ENCODE measurements at places on chromosomes 5 and 9. TPM values are rescaled to one million over a fixed set of nuclear protein-coding genes. Genes with fewer than 3 reads are reported as not detected.

GRCh38 chr5:63554191-63554590 lies 408.1 kb downstream of the HTR1A start:
- no peak for DNase-seq
- no peaks in the 10 kb centered on the region for H3K4me1 ChIP-seq
- H3K4me3 ChIP-seq: no peak overlapping the region
- H3K27me3 ChIP-seq: no peaks in the 10 kb centered on the region
- H3K27ac ChIP-seq: no peak overlapping the region
- H3K36me3 ChIP-seq: no peaks in the 10 kb centered on the region

NAA35 gene
- total RNA-seq: 19.8 TPM

TSSK1B gene
- not detected for total RNA-seq

GRCh38 chr5:73947906-73948640 lies 322.1 kb downstream of the ARHGEF28 start:
- no peak for DNase-seq
- no peaks in the 10 kb centered on the region for H3K36me3 ChIP-seq
- peaks cover 2% of the 10 kb centered on the region for H3K27me3 ChIP-seq
- H3K4me3 ChIP-seq: no peak overlapping the region
- H3K27ac ChIP-seq: no peak overlapping the region

GRCh38 chr9:97895695-97896332 lies 26.5 kb downstream of the TRMO start:
- no peak overlapping the region for H3K4me3 ChIP-seq
- no peak overlapping the region for H3K27ac ChIP-seq
- DNase-seq: no peak
- H3K4me1 ChIP-seq: peaks cover 8% of the 10 kb centered on the region
- peaks cover 9% of the 10 kb centered on the region for H3K36me3 ChIP-seq
- no peaks in the 10 kb centered on the region for H3K27me3 ChIP-seq

GRCh38 chr5:123450640-123451039 lies 27.4 kb upstream of the CEP120 start:
- DNase-seq: no peak
- no peaks in the 10 kb centered on the region for H3K36me3 ChIP-seq
- H3K4me3 ChIP-seq: no peak overlapping the region
- H3K4me1 ChIP-seq: no peaks in the 10 kb centered on the region
- no peaks in the 10 kb centered on the region for H3K27me3 ChIP-seq

DNA sequence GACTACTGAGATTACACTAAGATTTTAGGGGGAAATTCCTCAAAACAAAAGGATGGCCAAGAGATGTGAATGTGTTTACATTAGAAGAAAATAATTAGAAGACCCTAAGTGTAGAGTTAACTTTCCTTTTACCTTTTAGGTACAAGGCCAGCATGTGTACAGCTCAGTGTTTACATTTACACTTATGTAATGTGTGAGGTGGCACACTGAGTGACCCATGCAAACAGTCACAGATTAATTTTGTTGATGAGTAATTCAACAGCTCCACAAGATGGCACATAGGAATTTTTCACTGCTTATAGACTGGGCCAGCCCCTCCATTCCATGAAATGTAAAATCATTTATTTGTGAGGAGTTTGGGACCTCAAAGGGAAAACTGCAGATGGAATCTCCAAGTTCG lies 90.1 kb upstream of the SLC12A2 start:
- H3K4me3 ChIP-seq: no peak overlapping the region
- no peak for DNase-seq
- no peaks in the 10 kb centered on the region for H3K27me3 ChIP-seq

GRCh38 chr5:178363501-178364325 lies 131.1 kb upstream of the PHYKPL start:
- DNase-seq: no peak
- H3K27me3 ChIP-seq: no peaks in the 10 kb centered on the region
- no peaks in the 10 kb centered on the region for H3K4me1 ChIP-seq

DNA sequence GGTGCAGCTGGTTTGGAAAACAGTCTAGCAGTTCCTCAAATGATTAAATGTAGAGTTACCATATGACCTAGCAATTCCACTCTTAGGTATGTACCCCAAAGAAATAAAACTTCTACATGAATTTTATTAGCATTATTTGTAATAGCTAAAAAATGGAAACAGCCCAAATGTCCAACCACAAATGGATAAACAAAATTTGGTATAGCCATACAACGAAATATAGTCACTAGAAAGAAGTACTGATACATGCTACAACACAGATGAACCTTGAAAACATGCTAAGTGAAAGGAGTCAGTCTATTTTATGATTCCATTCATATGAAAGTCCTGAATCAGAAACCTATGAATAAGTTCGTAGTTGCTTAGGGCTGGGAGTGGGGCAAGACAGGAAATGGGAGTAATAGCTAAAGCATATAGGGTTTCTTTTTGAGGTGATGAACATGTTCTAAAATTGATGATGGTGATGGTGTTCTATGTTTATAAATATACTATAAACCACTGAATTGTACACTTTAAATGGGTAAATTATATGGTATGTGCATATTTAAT lies 6.3 kb downstream of the GDF9 start:
- no peaks in the 10 kb centered on the region for H3K27me3 ChIP-seq
- H3K4me3 ChIP-seq: no peak overlapping the region
- H3K36me3 ChIP-seq: no peaks in the 10 kb centered on the region
- H3K4me1 ChIP-seq: no peaks in the 10 kb centered on the region
- no peak for DNase-seq

DNA sequence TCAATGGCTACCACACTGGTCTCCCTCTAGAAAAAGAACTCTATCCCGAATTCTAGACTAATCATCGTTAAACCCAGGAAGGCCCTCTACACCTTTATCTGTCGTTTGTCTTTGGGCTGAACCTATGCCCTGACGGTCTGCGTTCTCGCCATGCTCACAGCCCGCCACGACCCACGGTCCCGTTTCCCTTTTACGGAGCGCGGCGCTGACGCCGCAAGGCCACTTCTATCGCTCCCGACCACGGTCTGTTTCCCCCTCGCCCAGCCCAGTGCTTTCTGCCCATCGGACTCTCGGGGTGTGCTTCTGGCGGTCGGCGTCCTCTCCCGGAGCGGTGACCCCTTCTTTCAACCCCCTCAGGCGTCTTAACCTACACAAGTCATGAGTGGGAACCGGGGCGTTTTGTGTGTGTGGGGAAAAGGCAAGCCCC lies 974 bp downstream of the C9orf40 start:
- no peak overlapping the region for H3K27ac ChIP-seq
- DNase-seq: peak; percentile 12
- peaks cover 16% of the 10 kb centered on the region for H3K4me1 ChIP-seq
- peak overlapping the region; percentile 92 for H3K4me3 ChIP-seq

GRCh38 chr9:113946496-113947115 lies 70.5 kb downstream of the ZNF618 start:
- H3K27me3 ChIP-seq: no peaks in the 10 kb centered on the region
- no peak overlapping the region for H3K4me3 ChIP-seq
- no peaks in the 10 kb centered on the region for H3K4me1 ChIP-seq

FLT4 gene
- total RNA-seq: 2.5 TPM

DNA sequence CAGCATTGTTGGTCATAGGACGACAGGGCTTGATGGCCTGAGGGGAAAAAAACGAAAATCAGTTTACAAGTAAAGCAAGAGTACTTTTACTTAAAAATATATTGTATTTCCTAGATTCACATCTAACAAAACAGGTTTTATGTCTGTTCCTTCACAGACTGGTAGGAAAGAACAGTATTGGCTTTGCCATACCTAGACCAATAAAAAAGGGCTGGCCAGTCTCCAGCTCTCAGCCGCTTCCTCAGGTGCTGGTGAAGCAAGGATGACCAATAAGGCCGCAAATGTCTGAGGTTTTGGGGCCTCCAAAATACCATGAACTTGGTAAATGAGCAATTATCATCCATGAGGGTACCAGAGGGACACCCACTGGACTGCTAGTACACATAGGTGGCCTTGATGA lies 36.6 kb downstream of the DROSHA start:
- H3K27ac ChIP-seq: no peak overlapping the region
- no peak for DNase-seq
- no peak overlapping the region for H3K4me3 ChIP-seq
- peaks cover 89% of the 10 kb centered on the region for H3K36me3 ChIP-seq

OR5C1 gene
- not detected for total RNA-seq

RASGRF2 gene
- 21.9 TPM for total RNA-seq

DNA sequence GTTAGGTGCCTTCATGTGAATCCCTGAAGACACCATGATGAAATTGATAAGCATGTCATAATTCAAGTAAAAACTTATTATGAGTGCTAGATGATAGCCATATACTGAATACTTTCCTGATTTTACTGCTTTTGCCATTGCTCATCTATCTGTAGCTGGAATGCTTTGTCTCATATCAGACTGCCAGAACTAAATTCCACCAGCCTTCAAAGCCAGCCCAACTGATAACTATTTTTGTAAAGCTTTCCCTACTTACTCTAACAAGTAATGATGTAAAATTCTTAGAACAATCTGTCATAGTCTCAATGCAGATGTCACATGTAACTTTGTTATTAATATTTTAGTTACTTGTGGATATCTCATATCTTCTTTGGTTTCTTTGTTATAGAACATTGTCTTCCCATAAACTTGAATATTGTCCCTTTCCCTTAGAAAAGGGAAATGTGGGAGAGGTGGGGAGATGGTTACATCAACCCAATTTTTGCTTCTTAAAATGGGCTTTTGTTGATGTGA lies 128.3 kb downstream of the ZCCHC7 start:
- H3K36me3 ChIP-seq: peaks cover 4% of the 10 kb centered on the region
- DNase-seq: no peak
- H3K4me1 ChIP-seq: no peaks in the 10 kb centered on the region
- H3K27me3 ChIP-seq: no peaks in the 10 kb centered on the region

Data from CD4-positive, alpha-beta T cell (primary cell).